Sigmoid colon (tissue), 7 donors: ENCODE measurements at places on chromosomes 1 and 21.

DNA sequence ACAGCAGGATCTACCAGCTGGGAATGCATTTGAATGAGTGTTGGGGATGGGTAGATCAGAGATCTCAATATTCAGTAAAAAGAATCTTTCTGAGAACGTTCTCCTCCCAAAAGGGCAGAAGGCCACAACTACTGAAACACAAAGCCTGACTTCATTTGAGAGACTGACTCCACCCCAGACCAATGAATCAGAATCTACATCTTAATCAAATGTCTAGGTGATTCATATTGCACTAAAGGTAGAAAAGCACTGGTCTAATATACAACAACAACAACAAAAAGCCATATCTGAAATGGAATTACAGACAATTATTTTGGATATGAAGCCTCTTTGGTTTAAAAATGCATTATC, 123.9 kb downstream of the SMYD3 start:
- no peak for DNase-seq

DNA sequence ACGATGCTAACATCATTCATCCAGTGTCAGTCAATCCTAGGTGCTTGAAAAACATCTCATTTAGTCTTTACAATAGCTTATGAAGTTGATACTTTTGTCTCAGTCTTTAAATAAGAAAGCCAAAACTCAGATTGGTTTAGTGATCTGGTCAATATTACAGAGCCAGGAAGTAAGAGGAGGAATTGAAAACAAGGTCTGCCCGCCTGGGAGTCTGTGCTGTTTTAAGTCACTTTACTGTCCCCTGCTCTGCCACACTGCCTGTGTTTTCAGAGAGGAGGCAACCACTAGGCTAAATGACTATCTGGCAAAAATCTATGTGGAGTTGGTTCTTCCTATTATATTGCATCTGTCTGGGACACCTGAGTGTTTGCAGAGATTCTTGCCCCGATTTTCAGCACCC, 62.3 kb downstream of the ST6GALNAC3 start:
- no peak for DNase-seq

- peak; percentile 92 for DNase-seq
Measured at GRCh38 chr1:24201941-24202440, 14.9 kb upstream of the IFNLR1 start.

- peak; percentile 52 for DNase-seq
Measured at GRCh38 chr1:179824265-179824664, 53.3 kb downstream of the TOR1AIP2 start.

DNA sequence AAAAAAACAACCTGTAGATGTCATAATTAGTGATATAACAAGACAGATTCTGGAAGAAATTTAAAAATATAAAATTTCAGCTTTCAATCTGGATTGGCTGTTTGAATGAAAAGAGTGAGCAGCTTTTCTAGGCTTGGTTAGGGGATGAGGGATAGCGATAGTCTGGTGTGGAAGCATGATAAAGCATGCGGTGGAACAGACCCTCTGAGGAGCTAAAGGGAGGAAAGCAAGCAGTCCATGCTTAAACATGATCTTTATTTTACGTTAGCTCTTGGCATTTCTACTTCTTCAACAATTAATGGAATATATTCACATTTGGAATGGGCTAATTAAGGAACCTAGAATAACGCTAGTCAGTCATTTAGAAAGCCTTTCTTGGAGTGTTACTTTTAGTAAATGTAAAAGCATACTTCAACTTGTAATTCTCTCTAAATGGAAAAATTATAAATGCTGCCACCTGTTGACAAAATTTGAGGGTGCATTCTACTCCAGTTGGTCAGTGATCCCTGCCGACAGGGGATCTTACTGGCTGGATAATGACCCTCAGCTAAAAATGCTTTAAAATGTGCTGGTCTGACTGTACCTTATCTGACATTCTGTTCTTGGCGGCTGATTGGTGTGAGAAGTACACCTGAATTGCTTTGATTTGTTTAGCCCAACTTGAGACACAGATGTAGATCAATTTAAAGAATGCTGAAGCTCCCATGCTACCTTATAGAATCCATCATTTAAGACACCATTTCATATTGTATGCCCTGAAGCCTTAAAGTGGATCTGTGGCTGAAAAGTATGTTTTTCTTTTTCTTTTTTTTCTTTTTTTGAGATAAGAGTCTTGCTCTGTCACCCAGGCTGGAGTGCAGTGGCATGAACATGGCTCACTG, 61.2 kb downstream of the AK4 start:
- no peak for DNase-seq
